ENCODE measurements at places on chromosomes 7 and 10.

- no peak for DNase-seq
Measured at GRCh38 chr10:108545921-108546320, 1377.4 kb downstream of the XPNPEP1 start.

GRCh38 chr7:82740246-82740848, 296.8 kb upstream of the CACNA2D1 start:
- no peak for DNase-seq

GRCh38 chr7:113784316-113784715, 134.5 kb downstream of the PPP1R3A start:
- DNase-seq: no peak

- no peak for DNase-seq
Measured at GRCh38 chr7:45293295-45293942, 135.8 kb downstream of the RAMP3 start.

DNA sequence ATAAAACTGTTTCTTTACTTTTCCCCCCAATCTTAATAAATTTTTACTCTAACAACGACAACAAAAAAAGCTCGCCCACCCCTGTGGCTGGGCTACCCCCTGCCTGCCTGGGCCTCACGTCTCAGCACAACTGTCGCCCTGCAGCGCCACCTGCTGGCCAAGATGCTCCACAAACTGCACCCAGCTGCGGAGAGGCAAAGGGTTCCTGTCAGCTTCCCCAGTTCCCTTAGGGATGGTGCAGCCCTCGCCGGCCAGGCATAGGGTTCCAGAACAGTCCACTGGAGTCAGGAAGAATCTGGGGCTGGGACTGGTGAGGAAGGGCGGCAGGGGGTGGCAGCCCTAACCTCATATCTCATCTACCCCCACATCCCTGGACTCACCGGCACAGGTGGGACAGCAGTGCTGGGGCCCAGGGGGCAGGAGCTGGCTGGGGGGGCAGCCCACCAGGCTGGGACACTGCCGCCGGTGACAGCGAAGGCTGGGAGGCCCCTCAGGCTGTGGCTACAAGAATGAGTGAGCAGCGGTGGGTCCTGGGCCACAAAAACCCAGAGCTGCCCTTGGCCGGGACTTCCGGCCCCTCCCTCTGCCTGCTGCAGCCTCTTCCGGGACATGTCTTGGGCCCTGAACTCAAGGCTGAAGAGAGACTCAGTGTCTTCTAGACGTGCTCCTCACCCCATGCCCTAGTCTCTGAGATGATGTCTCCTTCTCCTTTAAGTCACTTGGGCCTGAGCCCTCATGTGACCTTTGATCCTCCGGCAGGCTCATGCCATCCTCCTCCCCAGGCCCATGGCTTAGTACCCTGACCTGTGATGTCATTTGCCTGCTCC, 21.2 kb downstream of the ATP6V1F start:
- DNase-seq: no peak

DNA sequence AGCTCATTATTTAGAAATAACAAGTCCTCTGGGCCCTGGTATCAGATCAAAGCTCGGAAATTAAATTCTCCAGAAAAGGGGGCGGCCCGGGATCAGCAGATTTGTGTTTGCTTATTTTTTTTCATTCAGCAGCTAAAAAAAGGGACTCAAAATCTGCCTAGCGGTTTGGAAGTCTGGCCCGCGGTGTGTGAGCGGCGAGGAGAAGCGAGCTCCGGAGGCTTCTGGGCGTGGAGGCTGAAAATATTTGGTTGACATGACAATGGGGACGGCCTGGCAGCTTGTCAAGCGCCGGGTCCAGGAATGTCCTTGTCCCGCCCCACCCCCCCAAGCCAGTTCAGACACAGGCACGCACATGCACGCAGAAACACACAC, 43.4 kb downstream of the FOXL3 start:
- DNase-seq: peak; percentile 13

GRCh38 chr10:35339942-35340341, 3.6 kb downstream of the CCNY start:
- DNase-seq: no peak

DNA sequence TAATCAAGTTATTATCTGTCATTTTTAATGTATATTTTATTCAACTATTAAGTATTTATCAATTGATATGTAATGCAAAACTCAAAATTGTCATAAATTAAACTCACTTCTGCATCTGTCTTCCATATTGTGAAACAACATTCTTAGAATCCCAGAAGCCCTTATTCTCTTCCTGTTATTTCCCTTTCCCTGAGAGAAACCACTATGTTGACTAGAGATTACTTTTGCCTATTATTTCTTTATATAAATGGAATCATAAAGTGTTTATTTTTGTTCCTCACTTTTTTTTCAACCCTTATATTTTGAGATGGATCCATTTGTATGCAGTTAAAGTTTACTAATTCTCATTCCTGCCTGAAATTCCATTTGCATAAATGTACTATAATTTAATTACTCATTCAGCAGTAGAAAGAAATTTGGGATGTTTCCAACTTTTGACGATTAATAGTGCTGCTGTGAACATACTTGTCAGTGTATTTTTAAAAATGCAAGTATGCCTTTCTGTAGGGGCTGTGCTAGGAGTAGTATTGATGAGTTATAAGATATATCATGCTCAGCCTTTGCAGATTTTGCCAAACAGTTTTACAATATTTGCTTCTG, 211.2 kb downstream of the SEMA3D start:
- DNase-seq: peak; percentile 26

DNA sequence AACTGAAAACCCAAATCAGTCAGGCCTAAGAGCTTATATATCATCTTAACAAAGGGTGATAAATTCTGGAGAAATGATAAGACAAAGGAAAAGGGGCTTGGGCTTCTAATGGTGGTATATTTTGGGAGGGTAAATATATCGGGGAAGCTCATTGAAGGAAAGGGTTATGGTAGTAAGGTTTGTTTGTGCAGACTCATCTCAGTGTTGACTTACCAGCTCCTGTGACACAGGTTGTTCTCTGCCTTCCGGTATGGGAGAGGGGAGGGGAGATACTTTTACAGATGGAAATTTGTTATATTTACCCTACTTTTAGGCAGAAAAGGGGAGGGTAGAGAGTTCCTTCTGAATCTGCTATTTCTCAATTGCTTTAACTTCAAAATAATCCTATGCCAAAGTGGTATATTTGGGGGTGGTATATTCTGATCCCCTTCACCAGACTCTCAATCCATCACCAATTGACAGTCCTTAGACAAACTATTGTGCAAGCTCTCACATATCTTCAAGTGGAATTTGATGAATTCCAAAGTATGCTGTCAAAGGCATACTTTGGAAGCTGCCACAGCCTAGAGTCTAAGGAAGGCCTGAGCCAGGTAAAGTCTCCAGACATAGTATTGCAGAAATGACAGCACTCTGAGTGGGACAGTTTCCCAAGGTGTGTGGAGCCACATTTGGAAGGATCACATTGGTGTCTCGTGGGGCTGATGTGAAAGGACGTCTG, 13.3 kb upstream of the PAPSS2 start:
- no peak for DNase-seq

DNA sequence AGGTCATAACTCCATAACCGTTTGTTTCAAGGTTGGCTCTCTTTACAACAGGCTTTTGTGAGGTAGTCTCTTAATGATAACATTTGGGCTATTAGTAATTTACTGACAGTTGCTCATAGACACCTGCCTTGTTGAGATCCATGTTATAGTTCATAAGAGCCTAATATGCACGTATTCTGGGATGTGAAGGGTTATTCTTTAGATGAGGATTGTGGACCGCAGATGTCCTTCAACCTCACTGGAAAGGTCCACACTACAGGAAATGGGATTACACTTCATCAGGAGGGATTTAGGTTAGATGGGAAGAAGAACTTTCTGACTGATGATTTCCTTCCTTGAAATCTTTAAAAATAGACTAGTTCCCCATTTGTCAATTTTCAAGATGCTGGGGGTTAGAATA, 62.8 kb downstream of the SAMD9 start:
- no peak for DNase-seq

DNA sequence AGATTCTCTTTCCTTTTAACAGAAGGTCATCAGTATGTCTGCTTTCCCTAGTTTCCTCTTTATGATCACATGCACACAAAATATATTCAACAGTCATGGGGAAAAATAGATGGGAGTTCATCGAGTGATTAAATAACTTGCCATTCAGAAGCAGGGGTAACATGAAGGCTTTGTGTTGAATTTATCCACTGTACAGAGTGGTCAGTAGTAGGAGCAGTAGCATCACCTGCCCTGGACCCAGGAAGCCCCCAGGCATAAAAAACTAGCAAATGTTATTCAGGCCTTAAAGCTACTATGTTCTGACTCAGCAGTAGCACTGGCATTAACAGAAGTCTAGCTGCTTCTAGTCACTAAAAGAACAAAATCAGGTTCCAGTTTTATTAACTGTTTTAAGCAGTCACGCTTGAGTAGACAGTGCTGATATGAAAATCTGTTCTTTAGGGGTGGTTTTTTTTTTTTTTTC, 31.4 kb upstream of the FAM133B start:
- DNase-seq: no peak

DNA sequence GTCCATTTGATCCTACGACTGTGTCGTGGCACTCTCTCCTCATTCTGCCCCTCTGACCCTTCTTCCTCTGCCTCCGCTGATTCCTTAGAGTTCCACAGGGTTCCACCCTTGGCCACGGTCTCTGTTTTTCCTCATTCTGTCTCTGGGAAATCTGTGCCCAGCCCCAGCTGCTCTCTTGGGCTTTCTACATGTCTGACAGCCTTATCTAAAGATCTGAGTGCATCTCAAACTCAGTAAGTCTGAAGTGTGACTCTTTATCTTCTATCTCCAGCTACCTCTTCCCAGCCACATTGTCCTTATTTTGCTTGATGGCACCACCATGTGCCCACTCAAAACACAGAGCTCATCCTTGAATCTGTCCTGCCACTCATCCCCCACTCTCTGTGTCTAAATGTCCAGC, 62.1 kb upstream of the AQP1 start:
- no peak for DNase-seq

DNA sequence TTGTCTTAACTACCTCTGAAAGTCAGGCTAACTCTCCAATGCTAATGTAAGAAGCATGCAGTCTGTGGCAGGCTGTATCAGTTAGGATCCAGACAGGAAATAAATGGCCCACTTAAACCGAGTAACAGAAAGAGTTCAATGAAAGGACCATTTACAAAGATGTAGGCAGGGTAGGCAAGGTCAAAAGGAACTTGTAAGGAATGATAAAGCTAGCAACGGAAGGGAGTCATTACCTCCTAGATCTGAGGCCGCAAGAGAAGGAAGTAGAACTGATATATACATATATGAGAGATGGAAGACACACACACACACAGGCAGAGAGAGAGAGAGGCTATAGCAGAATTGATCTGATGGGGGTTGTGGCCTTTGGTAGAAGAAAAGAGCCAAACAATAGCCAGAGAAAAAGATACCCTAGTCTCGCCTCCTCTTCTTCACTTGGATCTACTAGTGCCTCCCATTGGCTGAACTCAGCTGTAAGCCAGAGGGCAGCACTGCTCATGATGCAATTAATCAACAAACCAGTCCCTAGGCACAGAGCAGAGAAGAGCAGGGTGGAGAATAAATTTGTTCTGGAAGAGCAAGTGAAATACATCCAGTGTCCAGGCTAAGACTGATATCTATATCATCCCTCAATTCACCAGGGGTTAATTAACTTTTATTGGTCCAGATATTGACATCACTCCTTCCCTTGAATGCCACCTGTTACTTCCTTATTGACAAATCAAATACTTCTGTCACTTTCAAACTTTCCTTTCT, 91.2 kb downstream of the LSMEM1 start:
- DNase-seq: no peak

- DNase-seq: peak; percentile 86
Measured at GRCh38 chr10:18738835-18739234, 79.6 kb downstream of the ARL5B start.

DNA sequence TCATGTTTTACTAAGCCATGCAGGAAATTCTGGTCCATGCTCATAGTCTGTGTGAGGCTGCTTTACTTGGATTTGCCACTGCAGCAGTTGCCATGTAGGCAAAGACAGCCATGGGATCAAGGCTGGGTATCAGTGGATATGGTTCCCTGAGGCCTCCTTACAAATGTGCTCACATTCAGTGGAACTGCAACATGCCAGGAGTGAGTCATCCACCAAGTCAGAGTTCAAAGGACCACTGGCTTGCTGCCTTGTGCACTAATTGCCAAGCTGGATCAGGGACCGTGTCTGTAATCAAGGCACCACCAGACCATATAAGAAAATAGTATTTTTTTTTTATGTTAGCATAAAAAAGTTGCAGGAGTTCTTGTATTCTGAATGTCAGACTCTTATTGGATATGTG, 101.0 kb downstream of the CDCA7L start:
- DNase-seq: no peak

All from GM04504 (cell line).